ENCODE measurements at places on chromosomes 4 and X.

DNA sequence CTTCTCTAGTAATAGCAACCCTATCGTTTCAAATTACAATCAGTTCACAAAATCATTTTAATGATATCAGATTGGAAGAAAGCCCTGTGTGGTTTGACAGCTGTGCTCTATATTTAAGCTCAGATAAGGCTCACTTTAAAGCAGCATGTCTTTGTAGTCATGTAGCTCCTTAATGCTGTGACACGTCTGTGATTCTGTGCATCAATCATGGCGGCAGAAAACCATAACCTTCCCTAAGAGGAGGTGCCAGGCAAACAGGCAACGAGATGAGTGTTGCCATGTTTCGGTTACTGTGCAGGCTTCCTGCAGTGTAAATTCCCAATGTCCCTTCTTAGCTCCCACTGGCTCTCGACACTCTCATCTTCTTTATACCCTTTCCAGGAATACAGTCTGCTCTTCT lies 212.7 kb downstream of the GRID2 start:
- DNase-seq = no peak

DNA sequence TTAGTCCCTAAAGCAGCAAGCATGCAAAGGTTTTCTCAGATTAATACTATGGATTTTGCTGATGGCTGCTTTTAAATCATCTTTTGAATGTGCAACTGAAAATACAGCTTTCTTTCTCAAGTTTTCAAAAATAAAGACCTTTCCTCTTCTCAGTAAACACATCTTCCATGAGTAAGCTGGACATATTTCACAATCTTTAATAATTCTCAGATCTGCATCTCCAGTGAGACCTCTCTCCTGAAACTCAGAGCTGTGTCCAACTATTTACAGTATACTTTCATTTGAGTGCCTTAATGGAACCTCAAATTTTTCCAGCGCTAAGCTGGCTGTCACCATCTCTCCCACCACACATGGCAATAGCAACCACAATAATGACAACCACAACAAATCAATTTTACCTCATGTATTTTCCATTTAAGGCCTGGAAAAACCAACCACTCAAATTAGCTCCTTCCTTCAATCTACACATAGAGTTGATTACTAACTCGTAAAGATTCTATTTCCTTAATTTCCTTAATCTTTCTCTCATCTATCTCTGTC lies 192.4 kb upstream of the RPL34 start:
- DNase-seq = no peak

DNA sequence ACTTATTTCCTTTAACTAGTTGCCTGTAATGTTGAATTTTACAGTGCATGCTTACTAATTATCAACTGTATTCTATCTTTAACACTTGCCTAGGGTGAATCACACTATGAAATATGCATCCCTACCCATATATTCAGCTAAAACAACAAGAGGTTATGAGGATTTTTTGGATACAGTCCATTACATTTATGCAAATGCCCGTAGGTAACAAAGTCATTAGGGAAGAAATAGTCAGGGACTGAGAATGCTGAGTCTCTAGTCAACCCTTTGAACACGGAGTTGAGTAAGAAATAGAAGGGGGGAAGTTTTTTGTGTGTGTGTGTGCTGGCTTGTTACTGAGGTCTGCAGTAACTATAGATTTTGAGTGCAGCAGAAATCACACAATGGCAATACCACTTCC lies 26.1 kb upstream of the CBLL2 start:
- DNase-seq = no peak

DNA sequence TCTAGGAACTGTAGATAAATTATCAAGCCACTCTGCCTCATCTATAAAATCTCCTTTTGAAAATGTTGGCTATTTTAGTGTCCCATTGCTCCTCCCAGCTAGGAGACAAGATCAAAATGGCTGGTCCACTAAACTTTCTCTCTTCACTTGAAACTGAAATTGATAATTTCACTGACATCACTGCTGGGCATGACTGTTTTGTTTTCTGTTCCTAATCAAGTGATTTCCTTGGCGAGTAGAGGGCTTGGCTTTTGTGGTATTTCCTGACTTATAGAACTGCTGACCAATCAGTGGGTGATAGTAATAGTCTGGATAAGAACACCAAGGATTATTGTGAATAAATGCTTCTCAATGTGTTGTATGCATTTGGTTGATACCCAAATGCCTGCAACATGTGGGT lies 2152.9 kb downstream of the ARAP2 start:
- no peak for DNase-seq

- DNase-seq = no peak
Measured at GRCh38 chr4:66853845-66854244, 691.5 kb downstream of the CENPC start.

DNA sequence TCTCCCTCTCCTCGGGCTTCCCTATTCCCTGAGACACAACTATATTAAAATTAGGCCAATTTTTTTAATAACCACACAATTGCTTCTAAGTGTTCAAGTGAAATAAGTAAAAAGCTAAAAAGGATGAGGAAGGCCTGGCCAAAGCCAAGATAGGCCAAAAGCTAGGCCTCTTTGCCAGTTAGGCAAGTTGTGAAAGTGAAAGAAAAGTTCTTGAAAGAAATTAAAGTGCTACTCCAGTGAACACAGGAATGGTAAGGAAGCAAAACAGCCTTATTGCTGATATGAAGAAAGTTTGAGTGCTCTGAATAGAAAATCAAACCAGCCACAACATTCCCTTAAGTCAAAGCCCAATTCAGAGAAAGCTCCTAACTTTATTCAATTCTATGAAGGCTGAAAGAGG lies 114.2 kb upstream of the FAT4 start:
- DNase-seq = no peak

DNA sequence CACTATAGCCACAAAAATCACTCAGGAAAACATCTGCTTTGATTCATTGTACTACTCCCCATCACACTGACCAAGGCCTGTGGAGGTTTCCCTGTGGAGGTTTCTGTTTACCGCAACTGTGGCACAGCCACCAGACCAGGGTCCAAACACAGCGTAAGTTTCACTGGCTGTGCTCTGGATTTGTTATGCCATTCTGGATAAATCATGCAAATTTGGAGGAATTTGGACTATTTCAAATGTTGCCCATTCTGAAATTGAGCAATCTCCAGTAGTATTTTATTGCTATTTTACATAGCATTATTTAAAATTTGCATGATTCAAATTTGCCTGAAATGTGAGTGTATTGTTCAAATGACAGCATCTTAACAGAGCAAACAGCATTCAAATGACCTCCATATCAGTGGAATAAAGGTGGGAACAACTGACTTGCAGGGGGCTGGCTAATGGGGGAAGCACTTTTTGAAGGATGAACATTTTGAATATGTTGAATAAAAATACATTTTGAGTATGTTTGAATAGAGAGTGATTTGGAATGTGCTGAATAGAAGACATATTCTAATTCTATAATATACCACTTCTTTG lies 66.1 kb upstream of the ACSL1 start:
- DNase-seq = no peak

- DNase-seq = no peak
Measured at GRCh38 chr4:173170182-173170778, 1.7 kb downstream of the GALNT7 start.

- DNase-seq = no peak
Measured at GRCh38 chrX:118220509-118220908, 103.9 kb upstream of the KLHL13 start.

DNA sequence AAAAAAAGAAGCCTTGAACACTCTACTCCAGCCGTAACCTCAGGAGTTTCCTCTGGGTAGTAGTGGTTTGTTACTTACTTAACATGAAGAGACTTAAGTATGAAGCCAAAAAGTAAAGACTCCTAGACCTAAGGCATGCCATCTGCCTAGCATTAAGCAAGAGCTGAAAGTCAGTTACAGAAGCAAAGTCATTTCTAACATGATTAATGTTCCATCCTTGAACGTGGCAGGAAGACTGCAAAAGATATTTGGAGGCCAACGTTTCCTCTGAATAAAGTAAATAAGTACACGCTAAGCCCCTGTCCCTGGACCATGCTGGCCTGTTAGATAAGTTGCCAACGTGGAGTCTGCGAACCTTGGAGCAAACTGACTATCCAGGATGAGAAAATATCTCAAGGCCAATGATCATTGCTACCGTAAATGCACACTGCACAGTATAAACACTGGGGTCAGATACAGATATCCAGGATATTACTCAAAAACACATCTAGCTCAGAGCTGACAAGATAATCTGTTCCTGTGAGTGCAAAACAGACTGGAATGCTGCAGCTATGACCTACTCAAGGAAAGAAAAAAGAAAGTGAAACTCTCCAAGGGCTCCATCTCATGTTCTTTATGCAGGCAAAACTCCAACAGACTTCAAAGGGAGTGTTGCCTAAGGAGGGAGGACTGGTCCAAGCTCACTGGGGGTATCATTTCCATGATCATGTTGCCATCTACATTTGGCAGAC lies 255.8 kb downstream of the COL25A1 start:
- no peak for DNase-seq

DNA sequence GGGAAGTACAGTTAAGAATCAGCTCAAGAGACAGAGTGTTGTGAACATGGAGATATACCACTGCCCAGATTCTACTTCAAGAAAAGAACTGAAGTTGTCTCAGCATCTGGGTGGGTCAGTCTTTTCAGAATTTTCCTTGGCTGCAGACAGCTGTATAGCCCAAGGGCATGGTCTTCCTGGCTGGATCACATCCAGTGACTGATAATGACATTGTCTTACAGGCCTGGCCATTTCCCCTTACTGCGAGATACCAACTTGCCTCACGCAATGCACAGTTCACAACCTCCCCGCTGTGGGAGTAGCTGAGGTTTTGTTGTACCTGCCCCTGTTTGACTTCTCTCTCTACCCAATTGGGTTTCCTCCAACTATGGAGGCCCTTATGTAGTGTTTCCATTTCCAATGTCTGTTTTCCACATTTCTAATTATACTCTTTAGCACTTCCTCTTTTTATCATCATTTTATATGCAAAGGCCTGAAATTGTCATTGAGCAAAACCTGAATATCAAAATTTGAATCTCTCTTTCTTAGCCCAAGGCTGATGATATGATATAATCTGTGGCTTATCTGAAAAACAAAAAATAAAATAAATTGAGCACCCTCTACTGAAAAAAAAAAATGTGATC lies 209.1 kb downstream of the NAF1 start:
- DNase-seq = no peak

GRCh38 chr4:24753519-24753918 lies 41.9 kb upstream of the SOD3 start:
- no peak for DNase-seq

- DNase-seq = no peak
Measured at GRCh38 chr4:27096142-27096824, 235.6 kb downstream of the STIM2 start.

DNA sequence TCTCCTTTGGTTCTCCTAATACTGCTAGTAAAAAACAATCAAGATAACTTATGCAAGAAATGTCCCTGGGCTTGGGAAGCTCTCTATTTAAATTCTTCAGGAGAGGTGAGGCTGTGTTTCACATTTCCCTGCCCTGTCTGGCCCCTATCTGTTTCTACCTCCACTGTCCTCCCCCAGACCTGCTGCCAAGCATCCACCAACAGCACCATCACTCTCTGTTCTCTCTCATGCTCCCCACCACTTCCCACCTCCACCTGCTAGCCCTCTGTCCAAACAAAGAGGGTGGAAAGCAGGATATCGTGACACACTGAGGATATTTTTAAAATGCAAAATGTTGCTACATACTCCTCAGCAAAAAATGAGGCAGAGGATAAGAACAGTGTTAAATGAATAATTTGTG lies 88.4 kb upstream of the NAP1L5 start:
- DNase-seq = no peak

GRCh38 chr4:161714931-161715330 lies 448.9 kb downstream of the FSTL5 start:
- DNase-seq = no peak

DNA sequence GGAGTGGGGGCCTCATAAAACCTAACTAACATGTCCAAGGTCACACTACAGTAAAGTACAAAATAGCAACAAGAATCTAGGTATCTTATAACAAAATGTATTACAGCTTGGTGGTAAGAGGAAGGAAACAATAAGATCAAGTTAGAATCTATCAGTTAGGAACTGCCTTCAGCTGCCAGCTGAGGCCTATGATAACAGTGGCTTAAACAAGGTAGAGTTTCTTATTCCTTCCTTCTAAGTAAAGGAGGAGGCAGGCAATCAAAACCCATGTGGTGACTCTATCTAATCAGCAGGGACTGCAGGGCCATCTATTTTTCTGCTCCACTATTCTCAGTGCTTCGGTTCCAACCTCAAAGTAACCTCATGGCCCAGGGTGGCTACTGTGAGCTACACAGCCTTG lies 10.9 kb downstream of the SH3D19 start:
- no peak for DNase-seq

- DNase-seq = no peak
Measured at GRCh38 chr4:128107766-128108165, 46.7 kb downstream of the LARP1B start.

- no peak for DNase-seq
Measured at GRCh38 chr4:5527211-5527610, 181.1 kb downstream of the EVC2 start.

DNA sequence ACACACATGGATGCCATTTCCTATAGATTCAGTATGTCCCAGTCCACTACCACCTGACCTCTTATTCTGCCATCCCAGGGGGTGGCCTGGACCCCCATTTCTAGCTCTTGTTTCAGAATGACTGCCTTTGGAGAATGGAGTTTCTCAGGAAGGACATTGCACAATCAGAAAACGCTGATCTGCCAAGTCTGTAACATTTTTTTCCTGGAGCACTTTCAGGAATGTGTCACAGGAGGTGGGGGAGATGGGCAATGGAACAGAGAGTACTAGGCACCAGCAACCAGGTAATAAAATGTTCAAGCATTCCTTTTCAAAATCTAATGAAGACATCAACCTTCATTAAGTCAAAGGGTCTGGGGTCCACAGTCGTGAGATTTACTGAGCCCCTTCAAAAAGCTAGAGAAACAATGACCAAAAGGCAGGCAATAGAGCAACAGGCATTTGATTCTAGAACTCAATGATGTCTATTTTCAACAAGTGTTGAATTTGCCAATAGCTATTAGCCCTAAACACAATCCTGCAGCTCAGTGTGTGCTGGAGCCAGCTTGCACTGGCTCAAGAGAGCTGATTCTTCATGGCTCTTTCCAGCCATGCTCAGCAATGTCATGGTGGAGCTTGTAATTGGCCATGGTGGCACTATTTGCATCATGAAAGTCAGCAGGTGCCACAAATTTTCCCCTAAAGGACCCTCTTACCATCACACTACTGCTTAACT lies 87.1 kb downstream of the KDR start:
- DNase-seq = no peak

DNA sequence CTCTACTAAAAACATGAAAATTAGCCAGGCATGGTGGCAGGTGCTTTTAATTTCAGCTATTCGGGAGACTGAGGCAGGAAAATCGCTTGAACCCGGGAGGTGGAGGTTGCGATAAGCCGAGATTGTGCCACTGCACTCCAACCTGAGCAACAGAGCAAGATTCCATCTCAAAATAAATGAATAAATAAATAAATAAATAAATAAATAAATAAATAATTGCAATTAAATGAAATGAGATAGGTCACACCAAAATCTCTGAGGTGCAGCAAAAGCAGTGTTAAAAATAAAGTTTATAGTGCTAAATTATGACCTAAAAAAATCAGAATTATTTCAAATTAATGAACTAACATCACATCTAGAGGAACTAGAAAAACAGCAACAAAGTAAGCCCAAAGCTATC lies 13.6 kb upstream of the CYLC1 start:
- no peak for DNase-seq

All from CD4-positive, alpha-beta T cell treated with Interleukin-17A for 1 hour (primary cell).